Activated effector memory CD4-positive, alpha-beta T cell treated with Interleukin-2 at 50 U/mL for 16 hours (primary cell): ENCODE measurements at places on chromosomes 12 and 14.

DNA sequence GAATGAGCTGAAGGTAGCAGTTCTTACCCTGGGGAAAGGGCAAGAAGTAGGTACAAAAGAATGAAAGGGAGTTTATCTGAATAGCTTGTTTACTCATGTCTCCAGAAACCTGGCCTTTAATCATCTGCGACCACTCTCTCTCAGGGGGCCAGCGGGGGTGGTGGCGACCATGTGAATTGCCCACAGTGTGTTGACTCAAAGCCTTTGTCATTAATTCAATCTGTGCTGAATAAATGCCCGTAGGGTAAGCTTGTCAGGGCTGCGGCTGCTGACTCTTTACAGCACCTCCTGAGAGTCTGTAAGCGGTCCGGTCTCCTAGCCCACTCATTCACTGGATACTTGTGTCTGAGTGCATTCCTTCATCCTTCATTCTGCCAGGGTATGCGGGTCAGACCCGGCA lies 874.4 kb downstream of the SLC6A15 start:
- DNase-seq, result no peak

- DNase-seq, result no peak
These were observed 521.5 kb downstream of the FUT8 start for GRCh38 chr14:65934070-65934435.

GRCh38 chr12:40175489-40175888 lies 49.3 kb upstream of the LRRK2 start:
- no peak for DNase-seq

GRCh38 chr14:104118006-104118844 lies 20.2 kb upstream of the KIF26A start:
- DNase-seq, result no peak

DNA sequence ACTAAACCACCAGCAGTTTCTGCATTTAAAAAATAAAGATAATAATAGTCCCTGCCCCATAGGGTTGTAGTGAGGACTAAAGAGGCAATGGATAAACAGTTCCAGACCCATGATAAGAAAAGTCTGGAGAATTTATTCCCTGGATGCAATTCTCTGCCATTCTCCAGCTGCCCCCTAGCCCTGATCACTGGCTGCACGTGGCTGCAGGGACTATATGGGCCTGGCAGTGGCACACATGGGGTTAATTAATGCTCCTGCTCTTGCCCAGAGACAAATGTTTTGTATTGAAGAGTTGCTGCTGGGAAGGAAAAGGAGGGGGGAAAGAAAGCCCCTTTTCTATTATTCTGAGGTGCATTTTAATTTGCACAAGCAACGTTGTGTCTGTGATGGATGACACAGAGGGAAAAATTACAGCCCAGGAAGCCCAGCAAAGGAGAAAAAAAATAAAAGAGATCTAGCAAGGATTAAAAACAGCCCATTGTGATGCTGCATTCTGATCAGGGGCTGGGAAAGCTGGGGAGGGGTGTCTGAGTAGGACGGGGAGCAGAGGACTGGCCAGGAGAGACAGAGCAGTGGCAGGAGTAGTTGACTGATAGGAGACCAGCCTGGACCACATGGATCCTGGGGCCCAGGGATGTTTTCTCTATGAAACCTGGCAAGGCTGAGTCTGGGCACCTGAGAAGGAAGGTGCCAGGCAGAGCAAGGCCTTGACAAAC lies 149.3 kb downstream of the ESRRB start:
- no peak for DNase-seq

GRCh38 chr12:100992194-100992593 lies 197.6 kb downstream of the ANO4 start:
- DNase-seq, result no peak

DNA sequence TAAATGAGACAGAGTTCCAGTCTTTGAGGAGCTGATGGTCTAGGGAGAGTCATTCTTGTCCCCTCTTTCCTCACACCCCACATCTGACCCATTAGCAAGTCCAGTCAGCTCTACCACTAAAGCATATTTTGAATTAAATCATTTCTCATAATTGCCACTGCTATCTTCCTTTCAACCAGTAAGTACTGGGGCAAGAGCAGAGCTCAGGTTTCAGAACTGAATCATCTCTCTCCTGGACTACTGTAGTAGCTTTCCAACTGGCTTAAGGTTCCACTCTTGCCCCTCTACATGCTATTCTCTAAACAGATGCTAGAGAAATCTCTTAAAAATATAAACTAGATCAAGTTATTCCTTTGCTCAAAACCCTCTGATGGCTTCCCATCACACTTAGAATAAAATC lies 218.3 kb downstream of the TTC6 start:
- DNase-seq, result no peak

DNA sequence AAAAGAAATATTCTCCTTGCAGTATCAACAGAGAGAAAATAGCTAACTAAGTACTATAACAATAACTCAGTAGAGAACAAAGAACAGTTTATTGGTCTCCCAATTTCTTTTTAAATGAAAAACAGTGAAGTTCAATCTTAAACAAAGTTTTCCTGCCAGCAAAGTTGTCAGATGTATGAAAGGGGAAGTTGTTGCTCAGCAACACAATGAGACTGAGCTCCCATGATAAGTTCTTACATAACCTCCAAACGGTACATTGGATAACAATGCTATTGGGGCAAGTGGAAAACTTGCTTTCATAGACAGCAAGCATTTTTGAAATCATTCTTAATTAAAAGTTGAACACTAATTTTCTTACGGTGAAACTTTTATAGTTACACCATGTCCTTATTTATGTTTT lies 94.9 kb downstream of the ALG10B start:
- DNase-seq, result no peak

DNA sequence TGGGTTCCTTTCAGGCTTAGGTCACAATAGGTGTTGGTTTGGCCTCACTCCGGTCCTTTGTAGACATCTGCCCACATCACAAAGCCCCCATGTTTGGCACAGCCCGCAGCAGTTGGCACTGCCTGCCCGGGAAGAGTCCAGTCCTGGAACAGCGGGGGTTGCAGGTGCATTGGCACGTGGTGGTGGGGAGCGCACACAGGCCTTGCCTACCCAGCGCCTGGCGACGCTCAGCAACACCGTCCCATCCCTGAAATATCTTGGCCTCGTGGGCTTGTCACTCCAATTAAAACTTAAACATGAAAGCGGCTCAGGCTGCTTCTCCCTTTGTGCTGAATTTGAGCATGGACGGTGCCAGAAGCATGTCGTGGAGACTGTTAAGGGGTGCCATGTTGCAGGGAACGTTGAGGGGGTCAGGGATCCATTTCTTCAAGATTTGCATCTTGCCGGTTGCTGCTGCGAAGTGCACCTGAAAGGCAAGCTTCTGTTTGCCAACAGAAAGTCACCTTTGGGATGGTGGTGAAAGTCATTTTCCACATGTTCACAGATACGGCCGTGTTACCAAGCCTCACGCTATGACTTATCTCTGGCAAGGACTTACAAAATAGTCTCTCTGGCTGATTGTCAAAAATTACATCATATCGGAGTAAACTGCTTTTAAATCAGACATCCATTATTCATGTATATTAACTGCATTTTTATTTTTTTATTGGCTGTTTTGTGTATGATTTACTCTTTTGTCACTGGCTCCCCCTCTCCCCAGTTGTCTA lies 91.5 kb downstream of the FBXW8 start:
- DNase-seq, result no peak

DNA sequence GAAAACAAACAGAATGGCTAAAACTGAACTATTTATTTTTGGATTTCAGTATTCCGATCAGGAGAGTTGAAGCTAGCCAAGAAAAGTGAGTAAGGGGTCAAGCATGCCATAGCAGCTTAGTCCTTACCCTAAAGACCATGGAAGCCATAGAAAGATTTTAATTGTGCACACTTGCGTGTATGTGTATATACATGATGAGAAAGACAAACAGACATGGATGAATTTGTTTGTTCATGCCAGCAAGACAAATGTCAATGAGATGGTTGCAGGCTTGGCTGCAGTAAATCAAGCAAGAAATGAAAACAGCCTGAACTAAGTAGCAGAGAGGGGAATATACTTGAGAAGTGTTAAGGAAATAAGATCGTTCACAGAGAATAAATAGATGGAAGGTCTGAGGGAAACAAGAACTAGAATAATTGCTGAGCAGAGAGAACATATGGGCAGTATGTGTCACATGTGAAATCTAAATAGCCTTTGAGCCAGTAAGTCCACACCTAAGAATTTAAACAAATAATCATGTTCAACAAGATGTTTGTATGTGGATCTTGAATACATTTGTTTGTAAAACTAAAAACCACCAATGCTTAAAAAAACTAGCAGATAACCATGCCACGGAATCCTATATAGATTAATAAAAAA lies 14.8 kb downstream of the SNW1 start:
- no peak for DNase-seq

- no peak for DNase-seq
These were observed 294.9 kb downstream of the FOXN3 start for GRCh38 chr14:89121968-89122620.

DNA sequence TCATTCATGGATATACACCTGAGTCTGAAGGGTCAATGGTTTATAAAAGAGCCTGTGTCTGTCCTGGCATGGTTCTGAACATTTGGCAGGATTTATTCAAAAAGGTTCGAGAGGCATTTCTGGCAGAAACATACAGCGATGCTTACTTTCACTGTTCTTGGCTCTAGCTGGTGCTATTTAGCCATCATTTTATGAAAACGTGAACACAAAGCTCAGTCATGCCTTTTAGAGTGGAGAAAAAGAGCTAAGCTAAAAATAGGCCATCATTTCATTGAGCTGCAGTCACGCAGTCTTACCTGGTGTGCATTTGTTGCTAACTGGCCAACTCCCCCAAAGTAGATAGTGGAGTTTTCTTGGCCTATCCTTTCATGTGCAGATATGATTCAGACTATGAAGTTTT lies 1209.5 kb downstream of the SLC16A7 start:
- DNase-seq, result no peak

GRCh38 chr12:103505371-103506236 lies 9.8 kb upstream of the C12orf42 start:
- DNase-seq, result no peak

DNA sequence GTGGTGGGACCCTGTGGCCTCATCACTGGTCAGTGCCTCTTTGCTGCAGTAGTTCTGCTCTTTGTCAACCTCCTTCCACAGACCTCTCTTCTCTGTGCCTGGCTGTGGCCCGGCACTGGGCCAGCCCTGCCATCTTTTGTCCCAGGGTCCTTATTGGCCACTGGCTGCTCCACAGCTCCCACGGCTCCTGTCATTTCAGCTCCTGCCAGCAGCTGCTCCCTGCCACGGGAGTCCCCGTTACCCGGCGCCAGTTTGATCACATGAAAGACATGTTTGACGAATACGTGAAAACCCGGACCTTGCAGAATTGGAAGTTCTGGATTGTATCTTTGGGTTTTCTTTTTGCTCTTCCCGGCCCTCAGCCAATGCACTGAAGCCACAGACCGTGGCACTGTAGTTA lies 35.4 kb downstream of the IL31 start:
- DNase-seq, result no peak
